Naive B cell (primary cell): ENCODE measurements at places on chromosomes 7 and 10. TPM values are rescaled to one million over a fixed set of nuclear protein-coding genes. Genes with fewer than 3 reads are reported as not detected.

DNA sequence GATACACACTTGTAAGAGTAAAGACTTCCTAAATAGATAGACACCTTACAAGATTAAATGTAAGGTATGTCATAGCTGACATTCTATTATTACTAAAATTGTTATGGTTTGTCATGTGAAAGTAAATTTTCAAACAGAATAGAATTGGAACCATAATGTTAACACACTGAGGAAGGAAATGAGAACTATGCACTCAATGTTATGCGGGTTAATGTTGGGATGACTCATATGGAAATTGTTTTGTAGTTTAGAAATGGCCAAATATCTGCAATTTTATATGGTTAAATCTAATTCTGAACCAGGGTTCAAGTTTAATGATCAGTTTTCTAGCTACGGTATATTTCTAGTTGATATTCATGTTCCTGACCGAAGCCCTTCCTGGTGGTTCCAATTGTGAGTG lies 214.2 kb upstream of the ADO start:
- no peak for DNase-seq

DNA sequence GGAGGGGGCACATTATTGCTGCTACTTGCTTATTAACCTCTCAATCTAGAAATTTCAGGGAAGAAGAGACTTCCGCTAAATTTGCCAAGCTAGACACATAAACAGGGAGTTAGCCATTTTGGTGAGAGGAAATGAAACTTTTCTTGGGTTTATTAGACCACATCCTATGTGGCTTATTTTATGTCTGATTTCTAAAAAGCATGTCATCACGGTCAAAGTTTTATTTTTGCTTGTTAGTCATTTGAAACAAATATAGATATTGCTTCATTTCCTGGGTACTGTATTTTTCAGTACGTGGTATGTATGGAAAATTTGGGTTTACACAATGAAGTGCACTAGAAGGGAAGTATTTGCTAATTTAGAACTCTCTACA lies 144.1 kb downstream of the TCF7L2 start:
- DNase-seq, result peak; percentile 50

DNA sequence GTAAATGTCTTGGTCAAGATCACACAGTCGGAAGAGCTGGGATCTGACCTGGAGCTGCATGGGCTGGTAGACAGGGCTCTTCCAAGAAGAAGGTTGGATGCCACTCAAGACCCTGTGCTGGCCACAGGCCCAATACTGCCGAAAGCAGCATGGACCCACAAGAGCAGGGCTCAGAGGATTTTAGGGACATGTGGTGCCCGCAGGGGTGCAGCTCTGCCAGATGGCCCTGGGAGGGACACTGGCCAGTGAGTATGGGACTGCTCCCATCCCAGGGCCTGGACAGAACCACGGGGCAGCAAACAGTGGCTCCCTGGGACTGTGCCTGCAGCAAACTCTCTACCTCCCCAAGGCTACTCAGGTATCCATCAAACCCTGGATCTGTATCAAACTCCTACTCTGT lies 12.4 kb downstream of the MAT1A start:
- DNase-seq, result no peak

- no peak for DNase-seq
These were observed 2.0 kb downstream of the GAL3ST4 start for GRCh38 chr7:100166317-100166940.

GRCh38 chr10:69107699-69108098 lies 16.3 kb upstream of the VPS26A start:
- DNase-seq, result no peak

SRGN gene
- 37.8 TPM for polyA plus RNA-seq

AS3MT gene
- polyA plus RNA-seq, result not detected
